Upper lobe of right lung (tissue), 1 donor: ENCODE measurements at places on chromosomes 1 and 21.

DNA sequence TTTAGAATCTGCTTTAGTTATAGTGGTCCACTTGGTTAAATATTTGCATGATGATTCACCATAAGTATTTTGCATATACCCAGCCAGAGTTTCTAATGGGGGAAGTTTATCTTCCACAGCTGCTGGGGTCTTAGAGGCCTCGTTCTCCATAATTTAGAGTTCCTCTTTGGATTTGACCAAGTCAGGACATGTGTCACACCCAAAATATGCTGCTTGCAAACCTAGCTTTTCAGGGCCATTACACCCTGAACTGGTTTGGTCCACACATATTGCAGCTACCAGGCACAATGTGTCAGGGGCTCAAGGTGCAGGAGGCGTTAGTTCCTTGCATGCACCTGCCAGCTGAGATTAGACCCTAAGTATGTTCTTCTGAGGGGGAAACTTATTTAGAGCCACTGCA, 17.1 kb upstream of the FMO4 start:
- no peaks in the 10 kb centered on the region for H3K27me3 ChIP-seq
- DNase-seq: no peak
- no peak overlapping the region for H3K4me3 ChIP-seq
- H3K36me3 ChIP-seq: no peaks in the 10 kb centered on the region
- no peak overlapping the region for H3K27ac ChIP-seq
- H3K4me1 ChIP-seq: no peaks in the 10 kb centered on the region

DNA sequence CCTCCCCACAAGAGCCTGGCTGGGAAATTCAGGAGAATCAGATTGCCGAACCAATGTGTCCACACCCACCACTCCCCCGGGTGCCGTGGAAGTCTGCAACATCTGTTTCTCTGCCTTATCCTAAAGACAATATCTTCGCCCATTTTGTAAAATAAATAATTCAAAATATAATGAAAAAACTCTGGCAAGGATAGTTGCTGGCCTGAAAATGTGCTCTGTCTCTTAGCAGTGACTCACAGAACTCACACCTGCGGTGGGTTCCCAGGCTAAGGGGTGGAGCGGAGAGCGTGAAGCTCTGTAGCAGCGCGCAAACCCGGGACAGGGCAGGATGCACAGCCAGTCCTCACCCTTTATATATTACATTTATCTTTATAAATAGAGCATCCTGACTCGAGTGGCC, 99.9 kb downstream of the COLGALT2 start:
- H3K4me1 ChIP-seq: no peaks in the 10 kb centered on the region
- H3K36me3 ChIP-seq: no peaks in the 10 kb centered on the region
- no peak for DNase-seq
- no peak overlapping the region for H3K27ac ChIP-seq

- no peak overlapping the region for H3K4me3 ChIP-seq
- no peaks in the 10 kb centered on the region for H3K36me3 ChIP-seq
- no peak for DNase-seq
- H3K27me3 ChIP-seq: no peaks in the 10 kb centered on the region
- no peak overlapping the region for H3K27ac ChIP-seq
These were observed 41.3 kb downstream of the TCP10L start for GRCh38 chr21:32543975-32544374.

- H3K36me3 ChIP-seq: no peaks in the 10 kb centered on the region
- H3K27ac ChIP-seq: no peak overlapping the region
- DNase-seq: no peak
- H3K4me3 ChIP-seq: no peak overlapping the region
- H3K4me1 ChIP-seq: no peaks in the 10 kb centered on the region
- H3K27me3 ChIP-seq: no peaks in the 10 kb centered on the region
These were observed 12.8 kb downstream of the ZFP69B start for GRCh38 chr1:40462956-40463590.

GRCh38 chr1:111739925-111740765, 950 bp upstream of the INKA2 start:
- no peaks in the 10 kb centered on the region for H3K27me3 ChIP-seq
- peaks cover 27% of the 10 kb centered on the region for H3K4me1 ChIP-seq
- DNase-seq: peak; percentile 82
- peak overlapping the region; percentile 77 for H3K4me3 ChIP-seq
- H3K27ac ChIP-seq: peak overlapping the region; percentile 89

DNA sequence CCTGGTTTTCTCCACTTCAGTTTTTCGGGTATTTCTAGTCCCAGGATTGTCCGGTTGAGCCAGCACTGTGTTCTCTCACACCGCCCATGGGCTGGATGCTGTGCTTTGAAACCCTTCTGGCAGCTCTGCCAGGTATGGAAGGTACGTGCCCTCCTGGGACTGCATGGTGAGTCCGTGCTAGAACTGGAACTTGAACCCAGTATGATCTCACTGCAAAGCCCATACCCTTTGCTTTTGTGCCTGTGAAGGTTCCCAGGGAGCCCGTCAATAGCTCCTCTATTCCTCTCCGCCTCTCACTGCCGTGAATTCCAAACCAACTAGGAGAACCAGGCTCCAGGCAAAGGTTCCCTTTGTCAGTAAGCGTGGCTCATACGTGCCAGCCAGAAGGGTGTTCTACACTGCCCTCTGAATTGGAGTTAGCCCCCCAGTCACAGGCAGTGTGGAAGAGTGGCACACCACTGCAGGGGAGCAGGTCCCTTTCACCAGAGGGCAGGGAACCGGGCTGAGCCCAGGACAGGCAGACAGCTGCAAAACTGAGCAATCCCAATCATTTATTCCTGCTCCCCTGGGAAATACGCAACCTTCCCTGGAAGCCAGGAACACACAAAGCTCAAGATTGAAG, 310.2 kb downstream of the CAMTA1 start:
- H3K36me3 ChIP-seq: no peaks in the 10 kb centered on the region
- H3K4me1 ChIP-seq: no peaks in the 10 kb centered on the region
- DNase-seq: no peak

DNA sequence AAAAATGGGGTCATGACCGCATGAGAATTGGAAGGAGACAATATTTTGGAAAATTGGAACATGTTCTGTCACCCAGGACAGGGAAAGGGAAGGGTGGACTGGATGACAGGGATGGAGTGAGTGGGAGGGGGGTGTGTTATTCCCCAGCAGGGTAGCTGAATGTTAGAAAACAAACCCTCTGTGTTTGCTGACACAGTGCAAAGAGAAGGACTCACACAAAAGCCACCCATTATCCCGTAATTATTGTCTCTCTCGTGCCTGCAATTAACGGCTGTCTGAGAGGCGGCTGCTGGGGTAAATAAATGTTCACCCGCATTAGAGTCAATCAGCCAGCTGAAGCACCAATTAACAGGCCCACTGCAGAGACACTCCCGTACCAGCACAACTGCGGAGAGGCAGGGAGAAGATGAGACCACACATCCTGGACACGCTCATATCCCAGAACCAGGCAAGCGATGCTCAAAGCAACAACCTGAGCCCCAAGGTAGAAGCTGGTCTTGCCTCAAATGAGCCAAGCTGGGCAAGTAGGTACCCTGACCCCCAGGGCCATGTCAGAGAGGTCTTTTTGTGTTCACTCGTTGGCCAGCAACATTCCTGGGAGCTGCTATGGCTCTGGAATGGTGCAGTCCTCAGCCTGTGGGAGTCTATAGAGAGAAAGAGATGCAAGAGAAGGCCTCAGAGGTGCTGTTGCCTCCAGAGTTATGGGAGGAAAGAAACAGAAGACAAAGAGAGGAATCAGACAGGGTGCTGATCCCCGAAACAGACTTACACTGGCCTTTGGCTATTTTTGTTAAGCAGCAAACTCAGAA, 19.4 kb downstream of the PLEKHA6 start:
- H3K4me1 ChIP-seq: no peaks in the 10 kb centered on the region
- no peak overlapping the region for H3K27ac ChIP-seq
- no peaks in the 10 kb centered on the region for H3K36me3 ChIP-seq
- H3K27me3 ChIP-seq: no peaks in the 10 kb centered on the region

DNA sequence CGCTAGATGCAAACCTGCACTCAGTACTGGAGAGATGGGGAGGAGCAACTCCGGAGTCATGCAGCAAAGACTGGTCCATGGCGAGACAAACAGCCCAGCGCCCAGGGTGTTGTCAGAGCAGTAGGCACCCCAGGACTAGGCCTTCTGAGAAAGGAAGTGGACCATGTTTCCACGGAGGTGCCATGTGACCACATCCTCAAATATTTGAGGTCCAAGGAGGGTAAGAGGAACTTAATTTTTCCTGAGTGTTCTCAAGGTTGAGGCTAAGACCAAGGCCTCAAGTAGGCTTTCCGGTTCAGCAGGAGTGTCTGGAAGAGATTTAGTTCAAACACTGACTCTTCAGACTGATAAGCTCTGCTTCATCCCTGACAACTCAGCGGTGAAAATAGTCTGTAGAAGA, 186.2 kb downstream of the RHOU start:
- peaks cover 16% of the 10 kb centered on the region for H3K4me1 ChIP-seq
- H3K4me3 ChIP-seq: no peak overlapping the region
- no peaks in the 10 kb centered on the region for H3K27me3 ChIP-seq
- no peak overlapping the region for H3K27ac ChIP-seq
- H3K36me3 ChIP-seq: no peaks in the 10 kb centered on the region

- no peaks in the 10 kb centered on the region for H3K27me3 ChIP-seq
- peaks cover 8% of the 10 kb centered on the region for H3K36me3 ChIP-seq
- peak overlapping the region; percentile 78 for H3K4me3 ChIP-seq
- H3K4me1 ChIP-seq: peaks cover 7% of the 10 kb centered on the region
- no peak for DNase-seq
- H3K27ac ChIP-seq: peak overlapping the region; percentile 89
These were observed 1.9 kb downstream of the EIF4G3 start for GRCh38 chr1:21174654-21175323.

DNA sequence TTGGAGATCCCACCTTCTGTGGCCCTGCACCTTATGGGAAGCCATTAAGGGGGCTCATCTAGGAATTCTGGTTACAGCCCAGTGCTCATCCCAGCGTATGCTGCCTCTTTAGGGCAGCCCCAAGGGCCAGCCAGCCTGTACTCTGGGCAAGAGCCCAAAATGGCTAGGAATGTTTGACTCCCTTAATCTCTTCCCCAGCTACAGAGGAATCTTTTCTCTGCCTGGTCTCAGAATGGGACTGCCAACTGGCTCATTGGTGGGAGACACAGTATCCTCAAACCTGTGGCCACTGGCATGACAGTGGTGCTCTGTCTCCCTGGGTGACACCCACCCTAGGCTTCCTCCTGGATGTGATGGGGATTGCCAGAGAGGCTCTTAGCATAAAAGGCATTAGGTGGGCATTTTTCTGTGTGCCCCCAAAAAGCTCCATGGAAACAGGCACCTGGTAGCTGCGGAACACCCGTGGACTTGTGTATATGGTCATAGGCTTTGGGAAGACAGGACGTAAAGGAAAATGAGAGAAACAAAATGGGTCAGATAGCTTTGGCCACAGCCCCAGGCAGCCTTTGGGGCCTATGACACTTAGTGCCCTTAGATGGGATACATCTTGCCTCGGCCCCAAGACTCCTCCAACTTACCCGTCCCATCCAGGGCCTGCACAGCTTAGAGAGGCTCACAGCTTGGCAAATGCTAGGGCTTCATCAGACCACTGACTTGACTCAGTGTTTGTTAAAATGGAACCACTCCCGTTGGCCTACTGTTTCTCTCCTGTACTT, 6.9 kb downstream of the TMEM81 start:
- no peaks in the 10 kb centered on the region for H3K36me3 ChIP-seq
- no peaks in the 10 kb centered on the region for H3K4me1 ChIP-seq
- H3K27me3 ChIP-seq: no peaks in the 10 kb centered on the region
- no peak overlapping the region for H3K4me3 ChIP-seq

DNA sequence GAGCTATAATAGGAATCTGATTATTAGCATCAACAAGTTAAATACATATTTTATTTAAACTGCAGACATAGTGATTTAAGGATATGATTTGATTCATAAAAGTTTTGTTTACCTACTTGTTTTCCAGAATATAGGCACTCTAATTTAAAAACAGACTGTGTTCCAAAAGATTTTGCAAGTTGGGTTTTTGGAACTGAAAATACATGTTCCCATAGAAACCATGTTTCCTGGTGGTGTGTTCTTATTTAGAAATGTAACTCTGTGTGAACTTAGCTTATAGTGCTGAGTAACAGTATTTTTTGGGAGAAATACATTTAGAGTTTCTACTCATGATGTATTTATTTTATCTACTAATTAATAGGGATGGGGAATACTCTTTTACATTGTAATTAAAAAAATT, 21.8 kb downstream of the USP25 start:
- H3K36me3 ChIP-seq: no peaks in the 10 kb centered on the region
- no peaks in the 10 kb centered on the region for H3K27me3 ChIP-seq
- no peak for DNase-seq

DNA sequence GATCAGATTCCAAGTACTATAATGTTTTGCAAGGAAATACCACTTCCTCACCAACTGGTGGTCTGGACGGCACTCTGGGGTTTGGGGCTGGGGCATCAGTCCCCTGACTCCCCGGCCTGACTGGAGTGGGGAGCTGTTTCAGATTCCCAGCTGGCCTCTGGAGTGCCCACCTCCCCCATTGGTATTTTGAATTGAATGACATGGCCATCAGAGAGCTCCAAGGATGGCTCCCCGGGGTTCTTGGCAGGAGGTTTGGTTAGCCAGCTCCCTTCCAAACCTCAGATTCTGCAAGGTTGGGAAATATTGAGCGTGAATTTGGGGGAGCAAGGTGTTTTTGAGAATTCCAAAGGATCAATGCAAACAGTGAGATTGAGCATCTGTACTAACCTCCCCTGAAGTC, 2.2 kb upstream of the INAVA start:
- peaks cover 17% of the 10 kb centered on the region for H3K4me1 ChIP-seq
- no peak overlapping the region for H3K4me3 ChIP-seq
- peaks cover 21% of the 10 kb centered on the region for H3K27me3 ChIP-seq
- DNase-seq: peak; percentile 30
- no peak overlapping the region for H3K27ac ChIP-seq
